Right lung (tissue), 10 donors: ENCODE measurements at places on chromosomes 5 and 9.

DNA sequence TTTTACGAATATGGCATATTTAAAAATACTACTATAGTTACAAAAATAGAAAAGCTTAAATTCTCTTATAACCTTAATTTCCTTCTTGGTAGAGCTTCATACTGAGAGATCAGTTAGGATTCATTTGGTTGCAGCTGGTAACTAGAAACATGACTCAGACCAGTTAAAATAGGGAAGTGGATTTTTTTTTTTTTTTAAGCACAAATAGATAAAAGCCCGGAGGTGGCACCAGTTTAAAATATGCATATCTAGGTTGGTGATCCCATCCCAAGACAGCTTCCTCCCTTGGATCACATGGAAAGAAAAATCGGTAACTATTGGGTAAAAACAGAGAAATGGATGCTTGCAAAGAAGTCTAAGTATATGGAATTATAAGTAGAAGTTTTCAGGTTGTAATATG is 1634.3 kb downstream of the MAT2B start:
- DNase-seq = no peak

- no peak for DNase-seq
Measured at GRCh38 chr9:111961009-111961408, 64.4 kb downstream of the UGCG start.

- no peak for DNase-seq
Measured at GRCh38 chr5:6719417-6719816, 6.2 kb downstream of the TENT4A start.

- DNase-seq = peak; percentile 63
Measured at GRCh38 chr9:130107234-130107861, 53.6 kb downstream of the GPR107 start.

DNA sequence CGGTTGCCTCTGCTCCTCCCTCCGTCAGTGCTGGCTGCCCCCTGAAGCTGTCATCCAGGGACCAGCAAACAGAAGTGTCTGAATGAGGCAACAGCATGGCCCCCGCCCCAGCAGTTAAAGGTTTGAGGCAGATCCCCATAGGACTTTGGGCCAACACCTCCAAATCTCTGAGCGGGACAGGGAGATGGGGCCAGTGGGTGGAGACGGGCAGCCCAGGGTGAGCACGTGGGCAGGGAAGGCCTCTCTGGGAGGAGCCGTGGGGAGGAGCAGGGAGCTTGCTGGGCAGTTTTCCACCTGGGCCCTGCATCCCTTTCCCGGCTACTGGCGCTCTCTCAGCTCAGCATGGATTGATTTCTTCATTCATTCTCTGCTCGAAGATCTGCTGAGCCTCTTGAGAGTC is 39.1 kb upstream of the NOTCH1 start:
- no peak for DNase-seq

- DNase-seq = no peak
Measured at GRCh38 chr9:132143359-132143758, 18.5 kb upstream of the NTNG2 start.

DNA sequence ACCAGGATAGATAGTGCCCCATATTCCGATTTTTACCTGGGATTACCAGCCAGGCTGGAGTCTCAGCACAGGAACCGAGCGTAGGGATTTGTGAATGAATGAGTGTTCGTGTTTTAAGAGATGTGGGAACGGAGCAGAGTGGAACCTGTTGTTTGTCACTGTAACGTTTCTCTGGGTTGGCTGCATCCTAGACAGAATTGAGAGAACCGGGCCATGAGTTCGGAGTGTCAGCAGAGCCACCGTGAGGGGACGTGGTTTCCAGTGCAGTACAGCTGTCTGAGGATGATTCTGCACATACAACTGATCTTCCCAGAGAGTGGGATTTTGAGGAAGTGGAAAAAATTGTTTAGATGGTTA is 1.2 kb downstream of the PDE8B start:
- DNase-seq = no peak

DNA sequence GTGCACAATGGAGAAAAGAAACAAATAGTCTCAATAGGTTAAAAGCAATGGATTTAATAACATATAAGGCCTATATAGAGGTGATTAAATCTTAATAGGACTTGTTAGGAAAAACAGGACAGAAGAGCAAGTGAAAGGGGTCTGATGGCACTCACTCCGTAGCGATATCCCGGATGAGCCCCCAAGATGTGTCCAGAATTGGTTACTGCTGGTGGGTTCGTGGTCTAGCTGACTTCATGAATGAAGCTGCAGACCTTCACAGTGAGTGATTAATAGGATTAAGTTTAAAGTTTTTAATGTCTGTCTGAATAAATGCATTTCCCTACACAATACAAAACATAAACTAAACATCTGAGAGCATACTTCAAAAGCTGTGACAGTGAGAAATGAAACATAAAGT is 110.4 kb upstream of the FAM174A start:
- no peak for DNase-seq

DNA sequence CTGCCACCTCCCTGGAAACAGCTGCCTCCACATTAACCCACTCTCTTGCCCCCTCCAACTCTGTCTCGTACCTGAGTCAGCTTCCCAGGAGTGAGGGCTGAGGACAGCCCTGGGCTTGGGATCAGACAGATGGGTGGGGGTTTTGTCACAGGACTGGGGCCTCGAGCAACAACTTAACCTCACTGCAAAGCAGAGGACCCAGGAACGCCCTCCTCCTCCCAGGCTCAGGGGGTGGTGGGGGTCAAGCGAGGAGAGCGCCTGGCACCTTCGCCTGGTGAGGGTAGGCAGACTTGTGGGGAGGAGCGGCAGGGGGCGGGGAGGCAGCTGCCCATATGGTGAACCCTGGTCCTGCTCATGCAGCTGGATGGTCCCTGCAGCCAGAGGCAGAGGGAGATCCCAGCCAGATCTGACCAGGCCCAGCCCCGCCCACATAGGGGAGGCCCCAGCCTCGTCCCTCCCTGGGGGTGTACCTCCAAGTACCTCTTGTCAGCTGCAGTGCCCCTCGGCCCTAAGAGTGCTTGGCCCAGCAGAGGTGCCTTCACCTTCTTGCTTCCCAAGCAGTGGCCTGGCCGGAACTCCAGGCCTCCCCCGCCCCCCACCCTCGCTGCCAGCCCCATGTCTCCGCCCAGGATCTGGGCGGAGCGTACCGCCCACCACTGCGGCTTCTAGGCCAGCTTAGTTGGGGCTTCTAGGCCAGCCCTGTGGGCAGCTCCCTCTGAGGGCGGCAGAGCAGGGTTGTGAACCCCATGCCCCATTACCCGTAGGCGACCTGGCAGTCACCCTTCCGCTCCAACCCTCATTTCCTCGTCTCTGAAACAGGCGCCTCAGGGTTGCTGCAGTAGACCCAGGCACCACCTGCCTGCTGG is at the start of gene SARDH:
SARDH (minus strand) TSS at position 579 of the 866 bp plus-strand sequence. CDS start 4,179 bp downstream, outside the sequence.
- peak; percentile 55 for DNase-seq

DNA sequence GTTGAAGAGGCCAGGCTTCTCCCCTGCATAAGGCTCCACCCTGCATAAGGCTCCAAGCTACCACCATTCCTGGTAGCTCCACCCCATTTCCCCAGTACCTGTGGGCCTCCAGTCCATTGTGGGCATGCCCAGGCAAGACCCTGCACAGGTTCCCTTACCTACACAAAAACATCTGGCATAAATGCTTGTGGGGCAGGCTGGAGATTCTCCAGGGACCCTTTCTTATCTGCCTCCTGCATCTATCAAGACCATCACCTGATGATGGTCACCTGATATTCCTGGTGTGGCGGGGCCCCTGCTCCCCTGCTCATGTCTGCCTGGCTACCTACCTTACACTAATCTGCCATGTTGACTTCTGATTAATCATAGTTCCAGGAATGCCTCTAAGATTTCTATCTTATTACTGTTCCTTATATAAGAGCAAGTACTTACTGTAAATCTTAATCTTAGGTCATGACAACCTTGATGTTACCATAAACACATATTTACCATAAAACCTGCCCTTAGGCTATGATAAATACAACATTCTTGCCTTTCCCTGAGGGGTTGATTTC is 41.0 kb downstream of the FGD3 start:
- no peak for DNase-seq

GRCh38 chr9:134592018-134592818 is 49.4 kb upstream of the COL5A1 start:
- no peak for DNase-seq

- no peak for DNase-seq
Measured at GRCh38 chr5:75985077-75985476, 98.1 kb upstream of the SV2C start.
